Activated CD4-positive, alpha-beta T cell treated with anti-CD3 and anti-CD28 coated beads, Interleukin-2, amount 50 U/mL, for 48 hours (primary cell): ENCODE measurements at places on chromosomes 12 and 14.
A peak's percentile ranks its signal among the peaks of the same experiment; 100 is the strongest.

GRCh38 chr12:119239040-119239439 lies 60.3 kb downstream of the HSPB8 start:
- no peak for DNase-seq

DNA sequence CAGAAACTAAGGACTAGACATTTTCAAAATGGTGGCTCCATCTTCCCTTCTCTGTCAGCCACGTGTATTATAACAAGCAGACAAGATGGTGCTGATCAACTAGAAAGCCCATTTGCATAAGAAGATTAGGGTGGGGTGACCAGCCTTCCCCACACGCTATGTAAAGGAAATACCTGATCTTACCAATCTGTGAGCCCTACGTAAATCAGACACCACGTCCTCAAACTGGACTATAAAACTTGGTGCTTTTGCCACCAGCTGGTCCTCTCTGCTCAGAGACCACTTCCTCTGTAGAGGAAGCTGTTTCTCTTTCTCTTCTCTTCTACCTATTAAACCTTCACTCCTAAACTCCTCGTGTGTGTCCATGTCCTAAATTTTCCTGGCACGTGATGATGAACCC lies 101.1 kb upstream of the PLEKHG7 start:
- no peak for DNase-seq

GRCh38 chr12:90936230-90937005 lies 18.6 kb downstream of the CCER1 start:
- no peak for DNase-seq

DNA sequence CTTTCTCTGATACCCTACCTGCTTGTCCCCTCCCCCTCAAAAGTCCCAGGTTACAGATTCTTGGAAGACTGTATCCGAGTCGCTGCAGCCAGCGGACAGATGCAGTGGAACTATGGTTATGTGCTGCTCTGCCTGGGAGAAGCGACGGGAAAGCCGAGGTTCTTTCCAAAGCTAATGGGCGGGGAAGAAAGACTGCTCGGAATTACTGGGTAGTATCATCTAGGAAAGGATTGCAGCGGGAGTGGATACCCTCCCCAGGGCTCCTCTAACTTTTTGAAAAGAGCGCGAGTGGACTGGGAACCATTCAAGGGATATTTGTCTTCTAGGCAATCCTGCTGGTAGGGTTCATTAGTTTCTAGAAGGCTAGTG lies 1.4 kb downstream of the PTHLH start:
- DNase-seq, result no peak

DNA sequence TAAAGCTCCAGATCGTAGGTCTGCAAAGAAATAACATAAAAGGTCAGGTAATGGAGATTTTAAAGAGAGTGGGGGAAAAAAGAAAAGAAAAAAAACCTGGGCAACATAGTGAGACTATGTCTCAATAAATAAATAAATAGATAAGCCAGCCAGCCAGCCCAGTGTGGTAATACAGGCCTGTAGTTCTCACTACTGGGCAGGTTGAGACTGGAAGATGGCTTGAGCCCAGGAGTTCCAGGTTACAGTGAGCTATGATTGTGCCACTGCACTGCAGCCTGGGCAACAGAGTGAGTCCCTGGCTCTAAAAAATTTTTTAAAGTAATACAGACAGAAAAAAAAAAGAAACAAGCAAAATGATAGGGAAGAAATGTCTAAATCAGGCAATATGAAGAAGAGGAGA lies 43.2 kb upstream of the BBS10 start:
- DNase-seq, result no peak

DNA sequence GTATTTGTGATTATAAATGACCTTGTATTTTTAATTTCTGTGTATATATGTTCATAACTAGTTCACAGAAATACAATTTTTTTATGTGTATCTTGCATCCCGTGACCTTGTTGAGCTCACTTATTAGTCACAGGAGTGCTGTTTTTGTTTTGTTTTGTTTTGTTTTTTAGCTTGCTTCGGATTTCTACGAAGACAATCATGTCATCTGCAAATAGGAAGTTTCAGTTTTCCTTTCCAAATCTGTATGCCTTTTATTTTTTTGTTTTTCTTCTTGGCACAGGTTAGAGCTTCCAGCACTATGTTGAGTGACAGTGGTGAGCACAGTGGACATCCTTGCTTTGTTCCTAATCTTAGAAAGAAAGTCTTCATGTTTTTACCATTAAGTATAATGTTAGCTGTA lies 229.2 kb upstream of the GARIN6 start:
- DNase-seq, result no peak

DNA sequence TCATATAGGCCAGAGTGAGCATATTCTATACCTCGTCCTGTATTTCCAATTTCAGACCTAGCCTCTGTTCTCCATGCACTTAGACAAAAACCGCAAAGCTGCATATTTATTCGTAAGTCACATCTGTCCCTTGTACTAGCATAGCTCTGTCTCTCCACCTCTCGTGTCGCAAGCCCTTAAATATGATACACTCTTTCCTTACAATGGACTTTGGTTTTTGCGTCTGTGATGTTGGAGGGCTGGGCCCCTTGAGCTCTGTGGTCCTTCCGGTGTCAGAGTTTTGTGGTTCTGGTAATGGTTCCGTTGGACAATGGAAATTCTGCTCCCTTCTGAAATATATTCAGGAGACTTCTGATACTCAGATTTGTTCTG lies 11.3 kb downstream of the PRKCH start:
- DNase-seq, result no peak

GRCh38 chr12:72272091-72272661 lies at the start of gene TRHDE:
Gene TRHDE, plus strand, starts transcription at chr12:72272370. Its CDS starts 274 bp downstream, at chr12:72272644.
- DNase-seq, result no peak

DNA sequence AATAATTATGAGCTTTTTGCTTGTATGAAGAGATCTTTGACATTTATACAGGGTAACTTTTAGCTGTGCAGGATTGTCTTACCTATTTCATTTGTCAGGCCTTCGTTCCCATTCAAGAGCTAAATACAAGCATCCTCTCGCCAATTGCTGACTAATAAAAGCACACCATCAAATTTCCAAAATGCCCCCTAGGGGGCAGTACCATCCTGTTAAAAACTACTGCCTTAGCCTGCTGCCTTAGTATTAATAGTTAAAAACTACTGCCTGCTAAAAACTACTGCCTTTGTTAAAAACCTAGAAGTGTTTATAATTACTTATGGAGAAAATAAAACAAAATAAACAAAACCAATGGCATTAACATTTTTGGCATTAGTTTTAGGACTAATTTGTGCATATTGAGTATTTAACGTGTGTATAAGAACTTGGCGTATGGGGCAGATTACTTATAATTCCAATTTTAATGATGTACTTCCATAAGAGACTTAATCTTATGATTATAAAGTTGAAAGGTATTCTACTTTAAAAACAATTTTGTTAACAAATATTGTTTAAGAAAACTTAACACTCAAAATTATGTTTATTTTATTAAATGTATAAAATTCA lies 3.0 kb upstream of the IFI27L2 start:
- DNase-seq, result peak; percentile 56

GRCh38 chr12:6826734-6827436 lies 1.3 kb upstream of the P3H3 start:
- no peak for DNase-seq

- no peak for DNase-seq
These were observed 5.5 kb downstream of the CCDC92 start for GRCh38 chr12:123967121-123967586.

DNA sequence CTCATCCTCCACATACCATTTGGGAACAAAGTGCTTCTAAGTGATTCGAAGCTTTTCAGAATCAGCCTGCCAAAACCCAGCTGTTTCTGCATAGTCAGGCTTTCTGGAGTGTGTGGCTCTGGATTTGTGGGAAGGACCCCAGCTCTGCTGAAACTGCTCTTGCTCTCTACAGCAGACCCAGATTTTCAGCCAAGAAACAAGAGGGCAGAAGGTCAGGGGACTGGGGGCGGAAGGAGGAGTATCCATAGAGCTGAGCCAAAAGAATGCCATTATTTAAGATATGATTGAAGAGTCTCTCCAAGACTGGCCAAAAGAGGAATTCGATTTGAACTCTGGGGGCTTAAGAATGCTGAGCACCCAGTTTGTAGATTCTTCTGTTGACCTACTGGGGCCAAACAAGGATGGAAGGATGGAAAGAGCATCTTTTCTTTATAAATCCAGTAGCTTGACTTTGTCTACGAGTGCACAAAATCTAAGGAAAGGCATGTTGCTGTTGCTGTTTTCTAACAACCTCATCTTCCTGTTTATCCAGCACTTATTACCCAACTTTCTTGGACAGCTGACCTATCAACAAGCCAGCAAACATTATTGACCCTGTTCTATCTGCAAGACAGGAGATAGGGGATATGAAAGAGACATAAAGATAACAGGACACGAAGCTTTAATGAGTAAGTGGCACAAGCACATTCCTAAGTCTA lies 29.2 kb downstream of the FBLN5 start:
- no peak for DNase-seq

- no peak for DNase-seq
These were observed 4.6 kb upstream of the KRT2 start for GRCh38 chr12:52656616-52657015.

DNA sequence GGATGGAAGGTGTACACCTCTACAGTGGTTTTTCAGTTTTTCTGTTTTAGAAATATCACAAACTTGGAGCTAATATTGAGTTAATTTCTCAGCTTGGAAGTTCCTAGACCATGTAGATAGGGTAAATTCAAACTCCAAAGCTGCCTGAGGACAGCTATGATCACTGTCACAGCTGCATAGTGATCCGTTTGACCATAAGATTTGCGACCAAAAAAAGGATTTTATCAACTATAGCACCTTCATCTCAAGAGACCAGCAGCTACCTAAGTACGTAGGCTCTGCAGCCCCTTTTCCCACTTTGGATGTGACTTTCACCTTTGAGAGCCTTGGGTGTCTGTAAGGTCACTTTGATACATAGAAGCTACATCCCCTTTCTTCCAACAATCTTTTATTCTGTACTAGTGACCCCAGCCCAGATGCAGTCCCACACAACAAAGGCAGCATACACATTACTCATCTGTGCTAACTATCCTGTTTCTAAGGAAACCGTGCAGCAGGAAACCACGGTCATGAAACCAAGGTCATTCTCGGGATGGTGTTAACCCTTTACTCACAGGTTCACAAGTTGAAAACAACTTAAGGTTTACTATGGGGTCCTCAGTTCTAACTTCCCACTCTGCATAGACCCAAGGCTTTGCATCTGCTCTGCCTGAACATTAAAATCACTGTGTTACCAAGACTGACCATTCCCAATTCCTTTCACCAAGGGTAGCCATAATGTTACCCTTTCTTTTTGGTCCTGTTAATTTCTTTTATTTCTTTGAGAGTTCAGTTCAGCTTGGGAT lies 75.4 kb downstream of the IFT81 start:
- peak; percentile 7 for DNase-seq

DNA sequence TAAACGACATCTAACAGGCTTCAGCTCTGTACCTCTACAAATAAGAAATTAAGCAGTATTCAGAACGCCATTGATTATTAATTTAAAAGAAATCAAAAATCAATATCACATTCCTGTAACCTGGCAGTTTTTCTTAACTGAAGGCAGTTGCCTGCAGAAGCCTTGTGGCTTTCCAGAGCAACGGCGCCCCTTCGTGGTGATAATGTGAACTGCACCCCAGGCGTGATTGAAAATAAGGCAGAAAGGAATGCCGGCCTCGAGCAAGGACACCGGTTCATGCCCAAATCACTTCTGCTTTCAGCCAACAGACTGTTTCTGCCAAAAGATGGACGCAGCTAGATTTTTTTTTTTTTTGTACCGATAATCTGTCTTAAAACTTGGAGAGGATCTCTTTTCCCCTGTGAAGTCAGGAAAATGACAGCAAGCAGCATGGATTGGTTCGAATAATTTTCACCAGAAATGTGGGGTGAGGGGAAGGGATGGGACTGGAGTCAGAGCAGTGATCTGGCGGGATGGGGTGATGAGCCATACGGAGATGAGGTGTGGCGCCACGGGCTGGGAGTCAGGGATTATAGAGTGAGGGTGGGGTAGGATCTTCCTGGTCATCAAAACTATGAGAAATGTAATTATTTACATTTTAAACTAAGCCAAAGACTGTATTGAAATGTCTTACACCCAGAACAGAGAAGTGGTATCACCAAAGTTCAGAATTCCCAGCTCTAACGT lies 473.0 kb downstream of the DPF3 start:
- DNase-seq, result peak; percentile 90

DNA sequence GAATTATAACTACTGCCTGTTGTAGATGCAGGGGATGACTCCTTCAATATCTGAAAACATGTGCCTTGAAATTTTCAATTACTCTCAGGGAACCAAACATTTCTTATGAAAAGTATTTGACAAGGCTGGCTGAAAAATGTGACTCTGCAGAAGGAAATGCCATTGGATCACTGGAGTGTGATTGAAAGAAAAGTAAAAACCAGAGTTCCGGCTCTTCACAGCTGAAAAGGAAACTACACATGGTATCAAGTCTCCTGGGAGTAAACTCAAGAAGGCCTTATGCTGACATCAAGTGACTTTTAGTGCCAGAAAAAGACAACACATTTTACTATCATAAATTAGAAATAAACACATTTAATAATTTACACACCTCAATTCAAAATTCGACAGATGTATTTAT lies 693.0 kb downstream of the LRFN5 start:
- no peak for DNase-seq

DNA sequence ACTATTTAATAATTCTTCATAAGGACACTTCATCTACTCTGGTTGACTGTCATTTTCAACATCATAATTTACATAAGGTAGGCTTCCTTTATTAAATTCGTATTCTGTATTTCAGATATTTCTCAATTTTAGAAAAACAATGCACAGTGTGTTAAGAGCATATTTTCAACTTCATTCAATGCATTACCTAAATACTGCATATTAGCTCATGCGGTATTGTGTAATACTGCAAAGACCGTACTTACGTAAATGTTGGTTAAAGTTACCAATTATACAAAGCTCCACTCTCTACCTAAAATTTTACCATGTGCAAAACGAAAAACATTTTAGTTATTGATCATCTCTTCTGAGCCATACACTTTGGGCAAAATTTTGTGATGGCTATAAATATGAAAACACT lies 62.8 kb downstream of the EXOC5 start:
- no peak for DNase-seq

DNA sequence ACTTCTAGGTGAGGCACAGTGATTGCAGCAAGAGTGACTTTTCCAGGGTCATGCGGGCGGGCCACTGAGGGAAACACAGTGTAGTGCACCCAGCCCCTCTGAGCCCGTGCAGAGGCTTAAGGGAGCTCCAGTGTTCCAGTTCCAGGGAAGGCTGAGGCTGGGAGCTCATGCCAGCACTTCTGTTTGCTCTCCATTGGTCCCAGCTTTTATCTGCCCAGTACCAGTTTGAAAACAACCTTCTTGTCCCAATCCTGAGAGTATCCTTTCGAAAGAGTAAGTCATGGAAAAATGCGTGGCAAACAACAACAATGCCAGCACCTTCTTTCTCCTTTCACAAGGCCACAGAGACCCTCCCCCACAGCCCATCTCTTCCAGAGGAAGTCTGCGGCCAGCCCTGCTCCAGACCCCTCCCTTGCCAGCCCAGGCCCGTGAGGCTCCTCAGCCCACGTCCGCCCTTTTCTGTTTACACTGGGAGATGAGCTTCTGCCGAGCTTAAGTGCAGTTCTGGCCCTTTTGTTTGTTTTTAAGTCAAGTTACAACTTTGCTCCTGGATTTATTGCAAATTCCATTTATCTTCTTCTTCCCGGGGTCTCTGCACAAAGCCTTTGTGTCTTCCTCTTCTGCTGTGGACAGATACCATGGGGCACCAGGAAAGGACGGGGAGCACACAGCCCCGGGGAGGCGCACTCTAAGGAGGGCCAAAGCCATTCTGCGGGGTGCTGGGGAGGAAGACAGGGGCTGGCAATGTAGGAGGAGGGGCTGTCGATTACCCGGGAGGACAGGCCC lies 185.6 kb downstream of the ZFP36L1 start:
- DNase-seq, result no peak

GRCh38 chr14:98940693-98941437 lies 331.1 kb downstream of the BCL11B start:
- no peak for DNase-seq

- DNase-seq, result no peak
These were observed 15.3 kb upstream of the DGLUCY start for GRCh38 chr14:91098591-91098990.
